Astrocyte (in vitro differentiated cells and primary cell): ENCODE measurements at places on chromosomes 6 and 20.

DNA sequence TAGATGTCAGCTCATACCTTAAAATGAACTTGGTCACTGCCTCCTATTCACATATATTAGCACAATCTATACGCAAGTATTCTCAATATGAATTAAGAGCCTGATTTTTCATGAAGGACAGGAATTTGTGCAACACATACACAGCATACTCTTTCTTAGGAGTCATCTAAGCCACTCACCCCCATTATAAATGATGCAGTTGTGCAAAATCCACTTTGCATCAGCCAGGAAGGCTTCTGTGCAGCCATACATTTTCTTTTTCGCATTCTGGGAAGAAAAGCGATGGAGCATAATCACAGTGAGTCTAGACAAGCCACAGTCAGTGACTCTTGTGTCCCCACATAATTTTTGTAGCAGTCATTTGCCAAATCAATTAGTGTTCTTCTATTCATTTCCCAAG is 66.5 kb downstream of the ZMYND8 start:
- DNase-seq: no peak

DNA sequence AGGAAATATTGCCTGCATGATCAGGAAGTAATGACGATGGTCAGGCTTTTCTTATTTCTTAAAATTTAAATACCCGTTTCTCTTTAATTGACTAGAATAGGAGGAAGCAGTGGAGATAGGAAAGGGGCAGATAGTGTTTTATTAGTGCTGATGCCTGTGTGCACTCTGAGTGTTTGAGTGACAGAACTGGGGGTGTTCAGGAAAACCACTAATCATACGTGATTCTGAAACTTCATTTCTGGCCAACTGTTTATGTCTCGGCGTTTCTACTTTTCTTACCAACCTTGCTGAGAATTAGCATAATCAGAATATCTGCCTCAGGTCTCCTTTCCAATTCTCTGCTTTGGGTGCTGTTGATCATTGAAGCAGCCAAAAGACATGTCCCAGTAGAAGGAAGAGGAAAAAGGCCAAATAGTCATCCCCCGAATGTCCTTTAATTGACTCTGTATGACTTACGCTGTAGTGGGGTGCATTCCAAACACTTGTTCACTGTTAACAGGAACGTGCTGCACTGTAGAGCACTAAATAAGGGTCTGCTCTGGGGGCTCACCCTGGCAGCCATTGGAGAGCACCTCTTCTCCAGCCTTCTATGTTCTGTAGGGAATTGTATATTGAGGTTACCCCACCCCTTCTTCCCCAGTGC is 152.9 kb downstream of the JARID2 start:
- no peak for DNase-seq

GRCh38 chr6:1965596-1966224 is 279.7 kb downstream of the GMDS start:
- DNase-seq: no peak

DNA sequence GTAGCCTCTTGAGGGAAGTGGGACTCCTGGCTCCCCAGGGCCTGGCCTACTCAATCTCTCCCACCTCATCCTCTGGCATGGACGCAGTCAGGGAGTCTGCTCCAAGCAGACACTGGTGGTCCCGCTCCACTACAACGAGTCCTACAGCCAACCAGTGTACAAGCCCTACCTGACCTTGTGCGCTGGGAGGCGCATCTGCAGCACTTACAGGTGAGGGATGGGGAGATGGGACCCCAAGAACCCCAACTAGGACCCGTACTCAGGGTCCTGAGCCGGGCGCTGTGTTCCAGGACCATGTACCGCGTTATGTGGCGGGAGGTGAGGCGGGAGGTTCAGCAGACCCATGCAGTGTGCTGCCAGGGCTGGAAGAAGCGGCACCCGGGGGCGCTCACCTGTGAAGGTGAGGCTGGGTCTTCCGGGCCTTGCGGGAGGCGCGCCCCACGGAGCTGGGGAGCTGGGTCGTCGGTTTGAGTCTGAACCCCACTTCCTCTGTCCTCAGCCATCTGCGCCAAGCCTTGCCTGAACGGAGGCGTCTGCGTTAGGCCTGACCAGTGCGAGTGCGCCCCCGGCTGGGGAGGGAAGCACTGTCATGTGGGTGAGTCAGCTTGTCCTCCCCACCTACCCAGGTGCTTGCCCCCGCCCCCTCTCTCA is 2.1 kb downstream of the EGFL8 start:
- no peak for DNase-seq

DNA sequence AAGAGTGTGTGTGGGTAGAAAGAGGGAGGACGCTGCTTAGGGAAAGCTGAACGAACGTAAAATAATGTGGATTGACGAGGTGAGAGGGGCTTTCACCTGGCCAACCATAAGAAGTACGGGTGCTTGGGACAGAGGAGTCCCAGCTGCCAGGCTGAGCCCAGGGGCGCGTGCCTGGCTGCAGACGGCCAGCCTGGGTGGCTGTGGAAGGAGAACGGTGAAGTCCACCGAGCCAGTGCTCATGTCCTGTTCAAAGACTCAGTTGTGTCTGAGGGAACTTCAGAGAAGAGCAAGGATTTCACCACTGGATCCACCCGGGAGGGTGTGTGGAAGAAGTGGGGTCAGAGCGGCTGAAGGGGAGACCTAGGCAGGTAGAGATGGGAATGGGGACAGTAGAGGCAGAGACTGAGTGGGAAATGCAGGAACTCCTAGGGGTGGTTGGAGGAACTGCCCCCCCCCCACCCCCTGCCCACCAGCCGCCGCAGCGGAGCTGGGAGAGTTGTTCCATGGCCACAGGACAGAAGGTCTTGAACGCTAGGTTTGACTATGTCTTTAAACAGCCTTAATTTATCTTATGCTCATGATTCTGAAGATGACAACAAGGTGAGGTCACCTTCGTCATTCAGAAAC is 68.1 kb upstream of the TBXT start:
- no peak for DNase-seq

DNA sequence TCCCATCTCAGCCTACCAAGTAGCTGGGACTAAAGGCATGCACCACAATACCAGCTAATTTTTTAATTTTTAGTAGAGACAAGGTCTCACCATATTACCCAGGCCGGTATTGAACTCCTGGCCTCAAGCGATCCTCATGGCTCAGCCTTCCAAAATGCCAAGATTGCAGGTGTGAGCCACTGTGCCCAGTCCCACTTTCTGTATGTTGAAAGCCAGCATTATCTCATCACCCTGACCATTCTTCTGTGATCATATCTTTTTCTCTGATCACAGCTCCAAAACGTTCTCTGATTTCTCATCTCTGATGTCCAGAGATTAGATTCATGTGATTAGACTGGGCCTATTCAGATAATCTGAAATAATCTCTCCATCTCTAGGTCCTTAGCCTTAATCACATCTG is 337.7 kb downstream of the TPBG start:
- no peak for DNase-seq

GRCh38 chr6:94894300-94894699 is 683.0 kb upstream of the MANEA start:
- no peak for DNase-seq

DNA sequence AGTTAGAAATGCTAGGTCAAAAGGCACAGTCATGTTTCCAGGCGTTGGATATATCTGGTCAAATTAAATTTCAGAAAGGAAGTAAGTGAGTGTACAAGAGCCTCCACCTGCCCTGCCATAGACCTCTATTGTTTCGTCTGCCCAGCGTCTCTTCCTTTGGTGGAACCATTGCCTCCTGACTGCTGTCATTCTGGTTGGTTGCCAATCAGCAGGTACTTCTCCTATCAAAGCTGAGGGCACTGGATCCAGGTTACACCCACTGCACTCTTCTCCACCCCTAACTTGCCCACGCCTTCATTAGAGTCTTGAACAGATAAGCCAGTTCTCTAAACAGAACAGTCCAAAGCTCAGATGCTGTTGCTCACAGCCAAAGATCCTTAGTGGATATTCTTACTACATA is 2.6 kb upstream of the WFDC5 start:
- DNase-seq: no peak
